ENCODE measurements at places on chromosomes 4 and X. TPM values are rescaled to one million over a fixed set of nuclear protein-coding genes. Genes with fewer than 3 reads are reported as not detected.

DNA sequence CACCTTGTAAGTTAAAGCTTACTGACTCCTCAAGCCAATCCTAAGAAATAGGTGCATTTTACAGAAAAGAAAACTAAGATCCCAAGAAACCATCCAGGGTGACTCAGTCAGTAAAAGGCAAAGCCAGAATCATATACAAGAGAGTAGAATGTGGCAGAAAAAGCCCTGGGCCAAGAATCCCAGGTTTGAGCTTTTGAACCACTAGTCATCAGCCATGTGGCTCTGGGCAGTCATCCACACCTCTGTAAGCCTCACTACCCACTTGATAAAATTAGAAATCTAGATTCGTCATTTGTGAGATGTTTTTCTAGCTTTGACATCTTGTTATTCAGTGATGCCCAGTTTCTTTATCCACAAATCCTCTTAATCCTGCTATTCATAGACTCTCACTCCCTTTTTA is 122.2 kb upstream of the PDE5A start:
- DNase-seq, result no peak

- no peak for DNase-seq
Observed at GRCh38 chr4:185726931-185727330, 85.1 kb downstream of the SORBS2 start.

DNA sequence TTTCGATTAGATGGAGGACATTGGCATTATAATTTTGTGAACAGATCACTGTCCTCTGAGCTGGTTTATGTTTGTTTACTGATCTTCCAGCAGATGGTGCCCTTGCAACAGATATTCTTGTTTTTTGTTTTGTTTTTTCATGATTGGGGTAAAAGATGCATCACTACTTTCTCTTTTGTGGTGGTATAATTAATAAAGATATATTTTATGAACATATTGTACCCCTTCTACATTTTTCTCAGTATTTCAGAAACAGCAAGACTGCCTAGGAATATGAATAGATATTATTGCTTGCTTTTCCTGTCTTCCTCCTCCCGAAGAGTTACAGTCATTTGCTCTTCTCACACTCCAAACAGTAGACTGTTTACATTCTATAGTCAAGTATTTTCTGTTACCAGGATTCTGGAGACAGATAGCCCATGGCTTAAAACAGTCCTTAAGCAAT is 905.2 kb downstream of the TRAM1L1 start:
- no peak for DNase-seq

ERAS gene
- total RNA-seq, result not detected

DNA sequence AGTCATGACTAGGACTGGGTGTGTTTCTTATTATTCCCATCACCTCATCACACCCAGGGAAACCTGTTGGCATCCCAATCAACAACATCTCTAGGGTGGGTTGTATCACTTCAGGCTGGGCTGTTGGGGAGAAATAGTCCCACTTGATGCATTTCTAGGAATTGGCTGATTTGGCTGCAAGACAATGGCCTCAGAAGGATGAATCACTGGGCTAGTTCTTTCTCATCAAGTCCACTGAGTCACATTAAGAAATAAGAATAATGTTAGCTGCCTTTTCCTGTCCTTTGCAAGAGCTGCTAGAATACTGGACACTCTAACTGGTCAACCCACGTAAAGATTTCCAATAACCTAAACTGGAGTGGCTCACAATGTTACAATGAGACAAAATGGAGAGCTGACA is 104.2 kb downstream of the CHRDL1 start:
- no peak for DNase-seq

- no peak for DNase-seq
Observed at GRCh38 chr4:13597604-13598003, 29.9 kb downstream of the BOD1L1 start.

DNA sequence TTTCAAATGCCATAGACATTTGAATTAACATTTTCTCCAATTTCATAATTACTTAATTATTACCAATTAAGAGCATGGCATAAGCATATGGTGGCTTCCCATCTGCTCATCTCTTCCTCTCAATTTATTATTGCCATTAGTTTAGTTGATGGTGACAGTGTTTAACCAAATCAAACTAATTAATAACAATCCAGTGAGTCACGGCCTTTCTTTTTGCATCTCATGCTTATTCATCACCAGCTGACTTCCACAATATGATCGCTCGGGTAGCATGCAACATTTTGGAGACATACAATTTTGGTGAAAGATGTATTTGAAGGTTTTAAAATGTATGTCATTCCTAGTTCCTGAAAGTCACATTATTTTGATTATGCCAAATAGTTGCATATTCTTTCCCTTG is 172.8 kb upstream of the TACR3 start:
- DNase-seq, result no peak

GRCh38 chr4:21819086-21819485 is 129.5 kb downstream of the KCNIP4 start:
- no peak for DNase-seq

DNA sequence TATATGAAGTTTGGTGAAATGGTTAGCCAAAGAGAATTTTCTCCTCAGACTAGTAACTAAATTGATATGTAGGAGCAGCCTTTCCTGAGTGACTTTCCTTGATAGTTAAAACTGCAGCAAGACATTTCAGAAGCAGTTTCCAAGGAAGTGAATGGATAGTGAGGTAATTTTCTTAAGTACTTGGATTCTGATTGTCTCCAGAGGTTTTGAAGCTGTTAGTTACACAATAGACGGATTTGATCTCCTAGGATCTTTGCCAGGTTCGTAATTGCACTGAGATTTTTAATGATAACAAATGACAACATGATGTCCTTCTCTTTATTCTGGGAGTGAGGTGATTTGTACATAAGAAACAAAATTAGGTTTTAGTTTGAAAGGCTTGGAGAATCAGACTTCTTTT is 29.2 kb downstream of the PRRG1 start:
- DNase-seq, result no peak

PABPC5 gene
- total RNA-seq, result not detected

HMX1 gene
- total RNA-seq, result not detected

- no peak for DNase-seq
Observed at GRCh38 chrX:129769467-129770154, 10.1 kb upstream of the SASH3 start.

Measured in K562 (cell line).